ENCODE measurements at places on chromosomes 11 and 22. TPM values are rescaled to one million over a fixed set of nuclear protein-coding genes. Genes with fewer than 3 reads are reported as not detected.
A peak's percentile ranks its signal among the peaks of the same experiment; 100 is the strongest.

The OR52A1 gene
- not detected for total RNA-seq

The TCN2 gene
- total RNA-seq: 18.8 TPM

DNA sequence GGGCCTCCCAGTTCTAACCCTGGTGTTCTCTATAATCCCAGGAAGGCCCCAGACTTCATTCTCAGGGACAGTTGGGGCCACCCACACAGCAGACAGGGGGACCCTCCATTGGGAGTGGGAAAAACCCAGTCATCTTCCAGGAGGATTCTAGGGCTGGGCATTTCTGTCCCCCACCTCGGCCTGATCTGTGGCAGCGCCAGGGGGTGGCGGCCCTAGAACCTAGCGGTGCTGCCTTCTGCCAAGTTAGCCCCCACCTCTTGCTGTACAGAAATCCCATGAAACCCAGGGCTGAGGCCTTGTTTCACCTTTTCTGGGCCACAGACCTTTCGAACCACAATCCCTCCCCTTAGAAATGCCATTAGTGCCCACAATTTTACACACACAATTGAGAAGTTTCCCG lies 9.6 kb downstream of the CHST1 start:
- DNase-seq: peak; percentile 2
- H3K4me1 ChIP-seq: peaks cover 19% of the 10 kb centered on the region
- no peak overlapping the region for H3K4me3 ChIP-seq
- H3K27me3 ChIP-seq: no peaks in the 10 kb centered on the region

DNA sequence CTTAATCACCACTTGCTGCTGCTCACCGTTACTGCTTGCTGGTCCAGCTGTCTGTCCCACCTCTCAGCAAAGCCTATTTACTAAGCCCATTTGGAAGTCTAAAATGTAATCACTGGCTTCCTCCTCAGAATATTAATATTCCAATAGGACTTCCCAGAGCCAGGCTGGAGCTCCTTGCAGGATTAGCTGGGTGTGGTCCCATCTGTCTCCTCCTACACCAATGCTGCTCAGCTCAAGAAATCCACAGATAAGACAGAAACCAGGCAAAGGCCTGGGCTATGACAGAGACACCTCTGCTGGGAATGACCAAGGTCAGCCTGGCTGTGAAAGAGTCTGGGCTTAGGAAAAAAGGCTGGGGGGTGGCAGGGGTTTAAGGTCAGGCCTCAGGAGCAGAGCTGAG lies 317.8 kb downstream of the BUD13 start:
- no peaks in the 10 kb centered on the region for H3K4me1 ChIP-seq
- H3K27me3 ChIP-seq: no peaks in the 10 kb centered on the region
- no peak overlapping the region for H3K27ac ChIP-seq
- DNase-seq: no peak

DNA sequence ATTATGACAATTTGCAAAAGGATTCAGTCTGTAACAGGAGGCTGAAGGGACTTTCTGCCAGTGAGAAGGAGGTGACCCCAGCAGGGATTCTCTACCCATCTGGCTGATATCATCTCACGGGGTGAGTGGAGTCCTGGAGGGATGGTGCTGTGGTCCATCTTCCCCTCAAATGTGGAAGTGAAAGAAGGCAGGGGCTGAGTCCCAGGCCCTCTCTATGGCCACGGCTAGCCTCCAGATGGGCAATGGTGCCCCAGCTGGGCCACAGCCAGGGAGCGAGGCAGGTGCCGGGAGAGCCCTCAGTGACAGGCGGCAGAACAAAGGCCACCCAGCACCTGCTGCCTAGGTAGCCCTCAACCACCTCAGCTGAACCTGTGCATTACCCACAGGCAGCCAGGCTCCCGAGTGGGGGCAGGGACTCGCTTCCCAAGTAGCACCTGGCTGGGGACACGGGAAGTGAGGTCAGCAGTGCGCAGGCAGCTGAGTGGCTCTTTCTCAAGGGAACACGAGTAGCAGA lies 6.7 kb downstream of the NECTIN1 start:
- DNase-seq: peak; percentile 71
- H3K36me3 ChIP-seq: no peaks in the 10 kb centered on the region
- peaks cover 9% of the 10 kb centered on the region for H3K27me3 ChIP-seq
- no peak overlapping the region for H3K27ac ChIP-seq
- H3K4me3 ChIP-seq: no peak overlapping the region
- H3K4me1 ChIP-seq: peaks cover 10% of the 10 kb centered on the region

The HTR3B gene
- total RNA-seq: not detected

DNA sequence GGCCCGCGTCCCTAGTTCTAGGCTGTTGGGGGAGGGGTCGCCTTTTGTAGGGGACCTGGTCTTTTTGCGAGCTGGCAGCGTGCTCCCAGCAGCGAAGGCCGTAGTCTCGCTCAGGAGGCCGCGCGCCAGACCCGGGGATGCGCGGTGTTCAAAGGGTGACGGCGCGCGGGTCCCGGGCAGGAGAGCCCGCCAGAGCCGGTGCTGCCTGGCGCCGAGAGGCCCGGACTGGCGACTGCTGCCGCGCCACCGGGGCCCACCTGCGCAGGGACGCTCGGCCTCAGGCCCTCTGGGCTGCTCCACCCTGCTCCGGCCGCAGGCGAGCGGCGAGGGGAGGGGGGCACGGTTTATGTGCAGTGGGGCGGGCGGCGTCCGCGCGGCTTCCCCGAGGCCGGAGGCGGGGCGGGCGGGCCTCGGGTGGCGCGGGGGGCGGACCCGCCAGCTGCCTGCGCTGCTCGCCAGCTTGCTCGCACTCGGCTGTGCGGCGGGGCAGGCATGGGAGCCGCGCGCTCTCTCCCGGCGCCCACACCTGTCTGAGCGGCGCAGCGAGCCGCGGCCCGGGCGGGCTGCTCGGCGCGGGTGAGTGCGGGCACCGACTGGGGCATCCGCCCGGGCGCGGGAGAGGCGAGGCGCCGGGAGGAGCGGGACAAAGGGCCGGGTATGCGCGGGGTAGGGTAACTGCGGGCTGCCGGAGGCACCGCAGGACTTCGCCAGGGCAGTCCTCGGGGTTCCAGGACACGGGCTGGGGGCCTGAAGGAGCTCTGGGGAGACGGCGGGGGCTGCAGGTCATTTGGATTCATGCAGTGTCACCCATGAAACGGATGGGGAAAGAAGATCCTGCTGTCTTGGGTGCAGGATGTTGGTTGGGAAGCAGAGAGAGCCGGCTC lies at the start of gene PRSS23:
TSS of gene PRSS23 (plus strand) at position 467 of the 884 bp plus-strand sequence. CDS start 7,102 bp downstream, outside the sequence.
- DNase-seq: peak; percentile 95
- peak within 1 kb of the TSS; percentile 86 for H3K4me3 ChIP-seq
- peaks cover 54% of the 10 kb centered on the region for H3K4me1 ChIP-seq
- H3K36me3 ChIP-seq: no peaks in the 10 kb centered on the region
- peak within 1 kb of the TSS; percentile 82 for H3K27ac ChIP-seq
